ENCODE measurements at places on chromosomes 5 and 9.

- peak; percentile 79 for DNase-seq
Measured at GRCh38 chr5:97494465-97494864, 311.4 kb upstream of the RIOK2 start.

DNA sequence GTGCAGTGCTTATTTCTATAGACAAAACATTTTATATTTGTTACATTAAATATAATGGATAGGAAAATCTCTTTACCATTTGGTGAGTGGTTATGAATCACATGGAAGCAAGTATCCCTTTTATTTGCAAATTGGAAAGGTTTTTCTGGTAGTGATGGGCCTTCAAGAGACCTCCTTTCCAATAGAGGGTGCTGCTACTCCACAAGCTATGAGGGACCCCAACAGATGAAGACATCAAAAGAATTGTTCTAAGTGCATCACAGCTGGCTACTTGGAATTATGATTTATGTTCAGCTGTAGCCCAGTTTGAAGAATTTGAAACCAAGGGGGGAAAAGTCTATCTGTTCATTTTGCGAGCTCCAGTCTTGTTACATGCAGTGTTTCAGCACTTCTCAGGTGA lies 493.7 kb upstream of the SGCD start:
- DNase-seq: no peak

- DNase-seq: peak; percentile 78
Measured at GRCh38 chr9:136947955-136948510, 3.0 kb downstream of the C8G start.

- DNase-seq: no peak
Measured at GRCh38 chr5:6808462-6808861, 95.2 kb downstream of the TENT4A start.

GRCh38 chr9:128061275-128061960 lies 5.7 kb downstream of the NAIF1 start:
- DNase-seq: no peak

DNA sequence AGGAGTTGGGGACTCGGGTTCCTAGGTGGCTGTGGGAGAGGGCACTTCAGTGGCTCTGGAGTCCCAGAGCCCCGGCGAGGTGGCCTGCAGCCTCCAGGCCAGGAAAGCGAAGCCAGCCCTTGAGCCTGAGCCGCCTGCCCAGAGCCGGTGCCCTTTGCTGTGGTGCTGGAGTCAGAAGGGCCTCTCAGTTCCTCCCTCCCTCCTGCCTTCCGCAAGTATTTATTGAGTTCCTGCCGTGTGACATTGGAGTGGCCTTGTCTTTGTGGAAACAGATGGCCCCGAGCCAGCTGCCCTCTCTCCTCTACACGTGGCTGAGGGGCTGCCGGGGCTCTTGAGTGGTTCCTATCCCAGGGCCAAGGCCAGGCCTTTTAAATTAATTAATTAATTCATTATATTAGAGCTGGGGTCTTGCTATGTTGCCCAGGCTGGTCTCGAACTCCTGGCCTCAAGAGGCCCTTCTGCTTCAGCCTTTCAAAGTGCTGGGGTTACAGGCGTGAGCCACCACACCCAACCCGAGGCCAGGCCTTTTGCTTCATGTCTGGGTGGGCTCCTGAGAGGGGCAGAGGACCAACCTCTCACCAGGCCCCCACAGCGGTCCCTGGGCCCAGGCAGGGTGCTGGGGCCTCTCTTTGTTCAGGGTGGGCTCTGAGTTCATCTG lies 45.6 kb upstream of the IER5L start:
- no peak for DNase-seq

- no peak for DNase-seq
Measured at GRCh38 chr9:93235300-93235960, 51.5 kb downstream of the WNK2 start.

- no peak for DNase-seq
Measured at GRCh38 chr9:90307891-90308290, 334.7 kb downstream of the DIRAS2 start.

- no peak for DNase-seq
Measured at GRCh38 chr5:57432876-57433275, 49.7 kb downstream of the ACTBL2 start.

- DNase-seq: no peak
Measured at GRCh38 chr5:178544166-178544834, 45.9 kb downstream of the COL23A1 start.

GRCh38 chr5:174295702-174296436 lies 250.4 kb downstream of the NSG2 start:
- DNase-seq: no peak

- DNase-seq: no peak
Measured at GRCh38 chr5:97245386-97245785, 62.3 kb upstream of the RIOK2 start.

DNA sequence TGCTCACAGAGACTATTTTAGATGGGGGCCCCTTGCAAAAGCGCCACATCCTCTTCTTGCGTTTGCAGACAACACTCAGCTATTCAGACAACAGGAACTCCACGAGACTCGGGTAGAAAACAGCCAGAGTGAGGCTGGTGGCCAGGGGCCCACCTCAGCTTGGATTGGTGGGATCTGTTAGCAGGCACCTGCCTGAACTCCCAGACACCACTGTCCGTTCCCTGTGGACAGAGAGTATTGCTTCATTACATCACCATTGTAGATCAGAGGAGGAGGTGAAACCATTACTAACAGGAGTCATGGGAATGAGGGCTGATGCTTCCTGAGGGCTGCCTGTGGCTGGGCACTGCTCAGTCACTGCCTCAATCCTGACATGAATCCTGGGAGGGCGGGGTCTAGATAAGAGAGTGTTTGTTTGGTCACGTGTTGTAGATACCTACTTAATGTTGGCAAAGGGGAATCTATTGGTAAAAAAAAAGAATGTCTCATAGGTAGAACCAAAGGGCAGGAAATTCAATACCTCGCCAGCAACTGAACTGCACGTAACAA lies 4.4 kb upstream of the RAPGEF1 start:
- no peak for DNase-seq

GRCh38 chr5:180093651-180094382 lies 22.3 kb upstream of the RNF130 start:
- DNase-seq: no peak

DNA sequence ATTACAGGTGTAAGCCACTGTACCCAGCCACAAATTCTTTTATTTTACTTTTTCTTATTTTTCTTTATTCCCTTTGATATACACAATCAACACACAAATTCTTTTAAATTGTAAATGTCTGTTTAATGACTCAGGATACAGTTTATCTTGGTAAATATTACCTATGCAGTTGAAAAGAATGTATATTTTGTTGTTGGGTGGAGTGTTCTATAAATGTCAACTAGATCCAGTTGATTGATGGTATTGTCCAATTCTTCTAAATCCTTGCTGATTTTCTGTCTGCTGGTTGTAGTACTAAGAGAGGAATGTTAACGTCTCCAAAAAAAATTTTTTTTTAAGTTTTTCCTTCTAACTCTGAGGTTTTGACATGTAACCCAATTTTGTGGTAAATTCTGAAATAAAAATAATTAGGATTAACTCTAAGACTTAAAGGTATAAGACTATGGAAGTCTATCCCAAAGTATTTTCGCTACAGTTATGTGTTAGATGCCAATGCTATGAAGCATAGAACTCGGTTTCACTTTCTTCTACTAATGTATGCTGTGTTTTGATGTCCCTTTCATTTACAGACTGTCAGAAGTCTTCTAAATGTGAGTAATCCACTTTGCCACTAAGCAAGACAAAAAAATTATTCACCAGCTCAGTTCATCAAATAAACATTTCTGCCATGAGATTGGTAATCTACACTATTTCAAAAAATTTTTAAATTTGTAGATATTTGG lies 720.2 kb upstream of the C9orf72 start:
- no peak for DNase-seq

DNA sequence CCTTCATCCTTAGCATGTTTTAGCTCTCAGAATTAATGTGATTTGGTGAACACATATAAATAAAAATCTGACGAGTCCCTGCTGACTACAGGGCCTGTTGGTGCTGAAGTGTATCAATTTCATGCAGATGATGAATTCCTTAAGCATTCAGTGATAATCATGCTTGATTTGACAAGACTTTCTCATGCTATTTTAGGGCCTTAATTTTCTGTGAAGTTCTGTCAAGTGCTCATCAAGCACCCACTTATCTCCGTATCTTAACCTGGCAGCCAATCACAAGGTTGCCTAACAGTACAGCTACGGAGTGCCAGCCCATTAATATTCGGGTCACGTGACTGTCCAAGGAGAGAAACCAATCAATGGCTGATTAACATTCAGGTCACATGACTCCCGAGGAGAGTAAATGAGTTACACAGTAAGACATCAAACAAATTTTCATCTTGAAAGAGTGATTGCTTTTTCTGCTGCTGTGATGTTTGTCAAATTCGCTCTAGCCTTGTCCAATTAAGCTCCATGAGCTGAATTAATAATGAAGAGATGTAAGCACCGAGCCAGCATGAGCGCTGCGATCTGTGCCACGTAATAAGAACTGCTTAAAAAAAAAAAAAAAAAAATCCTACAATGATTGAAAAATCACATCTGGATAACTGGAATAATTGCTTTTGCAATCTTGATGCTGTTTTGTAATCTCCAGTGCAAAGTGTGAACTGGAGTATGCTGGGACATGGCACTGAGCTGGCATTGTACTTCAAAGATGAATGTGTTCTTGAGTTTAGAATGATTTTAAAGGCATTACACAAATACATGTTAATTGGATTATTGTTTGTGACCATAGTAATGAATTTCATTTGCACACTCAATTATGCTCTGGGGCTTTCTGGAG lies 104.3 kb upstream of the SPATA31D4 start:
- no peak for DNase-seq

- DNase-seq: no peak
Measured at GRCh38 chr5:81180780-81181460, 52.2 kb upstream of the CKMT2 start.

DNA sequence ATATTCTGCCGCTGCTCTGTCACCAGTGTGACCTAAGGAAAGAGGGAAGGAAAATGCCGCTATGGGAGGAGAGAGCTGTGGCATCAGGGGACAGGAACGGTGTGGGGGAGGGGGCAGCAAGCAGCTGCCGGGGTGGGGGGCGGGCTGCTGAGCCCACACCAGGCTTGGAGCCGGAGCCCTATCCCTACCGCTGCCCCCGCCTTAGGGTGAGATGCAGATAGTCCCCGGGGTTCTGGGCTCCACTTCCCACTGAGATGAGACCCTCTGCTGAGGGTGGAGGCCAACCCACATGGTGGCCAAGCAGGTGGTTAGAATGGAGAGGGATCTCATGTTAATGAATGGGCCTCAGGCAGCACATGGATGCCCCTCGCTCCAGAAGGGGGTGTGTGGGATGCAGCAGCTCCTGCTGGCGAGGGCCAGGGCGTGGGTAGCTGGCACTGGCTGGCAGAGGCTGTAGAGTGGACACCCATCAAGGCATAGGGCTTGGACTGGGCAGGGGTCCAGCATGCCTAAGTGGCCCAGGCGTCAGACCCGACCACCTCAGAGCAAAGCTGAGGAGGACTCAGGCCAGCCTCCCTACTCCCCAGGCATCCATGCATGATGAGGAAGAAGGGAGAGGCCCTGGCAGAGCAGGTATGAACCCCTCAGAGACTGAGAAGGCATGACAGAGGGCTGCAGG lies 131.5 kb downstream of the ZNF354C start:
- DNase-seq: no peak

DNA sequence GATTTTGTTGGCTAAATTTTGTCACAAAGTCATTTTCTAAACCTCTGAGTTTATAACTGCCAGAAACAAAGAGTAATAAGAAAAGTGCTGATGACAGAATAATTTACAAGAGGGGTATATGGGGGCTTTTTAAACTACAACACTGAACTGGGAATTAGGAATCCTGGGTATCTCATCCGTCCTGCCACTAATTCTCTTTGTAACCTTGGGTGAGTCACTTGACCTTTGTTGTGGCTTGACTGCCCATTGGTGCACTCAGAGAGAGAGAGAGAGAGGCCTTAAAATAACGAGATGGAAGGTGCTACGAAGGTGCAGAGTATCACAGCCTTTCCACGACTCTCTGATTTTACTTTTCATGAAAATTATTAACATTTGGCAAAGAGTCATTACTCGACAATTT lies 130.3 kb upstream of the CNTLN start:
- no peak for DNase-seq

DNA sequence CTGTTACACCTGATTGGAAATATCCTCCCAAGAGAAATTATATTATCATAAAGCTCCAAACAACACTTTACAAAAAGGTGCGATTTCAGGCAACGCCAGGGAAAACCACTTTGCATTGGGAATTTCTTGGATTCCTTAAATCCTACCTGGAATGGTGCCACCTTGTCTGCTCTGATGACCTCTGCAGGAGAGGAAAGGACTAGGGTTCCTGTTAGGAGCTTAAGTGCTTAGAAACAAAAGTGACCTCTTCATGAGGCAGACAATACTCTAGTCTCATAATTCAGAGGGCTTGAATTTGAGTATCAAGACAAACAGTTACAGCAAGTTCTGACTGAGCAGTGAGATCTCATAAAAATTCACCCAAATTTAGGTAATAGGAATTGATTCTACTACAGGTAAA lies 33.9 kb upstream of the GLIS3 start:
- no peak for DNase-seq

DNA sequence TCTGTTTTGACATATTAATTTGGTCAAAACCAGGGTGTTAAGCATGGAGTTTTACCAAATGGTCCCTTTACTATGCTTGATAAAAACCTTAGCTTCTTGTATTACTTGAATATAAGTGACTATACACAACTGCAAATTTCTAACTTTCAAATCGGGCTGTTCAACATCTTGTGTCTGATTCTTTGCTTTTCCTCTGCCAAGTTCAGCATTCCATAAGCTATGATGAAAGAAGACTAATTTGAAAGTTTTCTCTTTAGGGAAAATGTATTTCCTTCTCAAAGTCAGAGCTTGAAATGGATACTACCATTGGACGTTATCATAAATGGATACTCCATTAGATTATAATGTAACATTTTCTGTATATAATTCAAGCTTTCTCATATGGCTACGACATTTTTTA lies 792.9 kb downstream of the EFNA5 start:
- DNase-seq: no peak

- DNase-seq: no peak
Measured at GRCh38 chr5:144365885-144366284, 195.2 kb downstream of the KCTD16 start.

DNA sequence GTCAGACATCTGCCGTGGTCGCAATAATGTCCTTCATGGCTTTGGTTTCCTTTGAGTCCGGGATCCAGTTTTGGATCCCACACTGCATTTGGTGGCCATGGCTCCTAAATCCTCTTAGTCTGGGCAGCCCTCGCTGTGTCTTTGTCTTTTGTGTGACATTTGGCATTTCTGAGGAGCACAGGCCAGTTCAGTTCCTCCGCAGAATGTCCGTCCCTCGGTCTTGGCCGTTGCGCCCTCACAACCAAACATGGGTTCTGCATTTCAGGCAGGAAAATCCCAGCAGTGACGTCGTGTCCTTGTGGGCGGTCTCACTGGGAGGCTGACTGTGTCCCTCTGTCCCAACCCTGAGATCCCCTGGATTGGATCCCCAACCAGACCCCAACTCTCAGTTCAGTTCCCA lies 172.9 kb upstream of the PPP1R26 start:
- DNase-seq: no peak

GRCh38 chr5:127192150-127192549 lies 98.4 kb upstream of the MEGF10 start:
- no peak for DNase-seq

DNA sequence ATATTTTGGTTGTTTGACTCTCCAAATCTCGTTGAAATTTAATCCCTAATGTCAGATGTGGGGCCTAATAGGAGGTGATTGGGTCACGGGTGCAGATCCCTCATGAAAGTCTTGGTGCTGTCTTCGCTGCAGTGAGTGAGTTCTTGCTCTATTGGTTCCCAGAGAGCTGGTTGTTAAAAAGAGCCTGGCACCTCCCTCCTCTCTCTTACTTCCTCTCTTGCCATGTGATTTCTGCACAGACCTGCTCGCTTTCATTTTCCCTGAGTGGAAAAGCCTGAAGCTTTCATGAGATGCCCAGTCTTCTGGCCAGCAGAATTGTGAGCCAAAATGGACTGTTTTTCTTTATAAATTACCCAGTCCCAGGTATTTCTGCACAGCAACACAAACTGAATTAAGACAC lies 221.6 kb downstream of the MAT2B start:
- no peak for DNase-seq
